H4 (cell line): ENCODE measurements at places on chromosomes 4 and X.
A peak's percentile ranks its signal among the peaks of the same experiment; 100 is the strongest.

GRCh38 chr4:92104506-92104905 is 199.3 kb upstream of the GRID2 start:
- DNase-seq: no peak

DNA sequence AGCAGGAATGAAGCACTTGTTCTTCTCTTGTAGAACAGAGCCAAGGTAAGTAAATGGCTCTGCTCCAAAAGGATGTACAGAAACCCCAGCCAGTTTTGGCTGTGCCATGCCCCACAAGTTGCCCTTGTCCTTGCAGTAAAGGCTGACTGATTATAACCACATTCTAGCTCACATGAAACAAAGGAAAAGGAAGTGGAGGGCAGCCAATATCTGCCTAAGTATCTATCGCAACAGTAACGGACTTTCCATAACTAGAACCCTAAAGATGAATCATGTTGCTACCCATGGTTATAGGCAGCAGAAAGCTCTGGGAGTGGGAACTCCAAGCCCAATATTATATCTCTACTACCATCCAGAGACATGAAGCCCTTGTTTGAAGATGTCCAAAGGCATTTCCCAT is 95.7 kb downstream of the COMMD8 start:
- no peak for DNase-seq

DNA sequence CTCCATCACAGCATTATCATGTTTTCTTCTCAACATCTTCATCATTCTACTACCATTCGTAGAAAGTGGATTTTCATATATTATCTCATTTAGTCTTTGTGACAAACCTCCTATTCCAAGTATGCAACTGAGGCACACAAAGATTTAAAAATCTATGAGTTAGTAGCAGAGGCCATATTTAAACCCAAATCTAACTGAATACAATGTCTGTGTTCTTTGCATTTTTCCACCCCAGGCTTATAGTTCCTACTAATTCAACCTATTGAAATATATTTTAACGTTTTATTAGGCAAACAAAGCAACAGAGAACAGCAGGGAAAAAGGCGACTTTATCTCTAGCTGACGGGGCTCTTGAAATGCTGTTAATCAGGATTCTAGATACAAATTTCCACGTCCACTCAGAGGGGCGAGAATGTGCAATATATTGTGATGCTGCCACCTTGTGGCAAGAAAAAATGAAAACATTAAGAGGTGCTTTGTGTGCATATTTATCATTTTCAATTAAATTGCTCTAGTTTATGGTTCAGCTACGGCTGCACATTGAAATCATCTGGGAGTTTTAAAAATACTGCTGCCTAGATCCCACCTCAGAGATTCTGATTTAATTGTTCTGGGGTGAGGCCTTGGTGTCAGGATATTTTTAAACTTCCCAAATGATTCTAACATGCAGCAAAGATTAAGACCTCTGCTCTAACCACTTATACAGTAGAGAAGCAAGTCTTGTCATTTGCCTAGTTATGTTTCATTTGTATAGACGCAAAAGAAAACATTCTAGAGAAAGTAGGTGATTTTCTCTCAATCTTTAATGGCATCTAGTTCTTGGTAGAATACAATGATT is 315.9 kb downstream of the MAPK10 start:
- DNase-seq: peak; percentile 45

DNA sequence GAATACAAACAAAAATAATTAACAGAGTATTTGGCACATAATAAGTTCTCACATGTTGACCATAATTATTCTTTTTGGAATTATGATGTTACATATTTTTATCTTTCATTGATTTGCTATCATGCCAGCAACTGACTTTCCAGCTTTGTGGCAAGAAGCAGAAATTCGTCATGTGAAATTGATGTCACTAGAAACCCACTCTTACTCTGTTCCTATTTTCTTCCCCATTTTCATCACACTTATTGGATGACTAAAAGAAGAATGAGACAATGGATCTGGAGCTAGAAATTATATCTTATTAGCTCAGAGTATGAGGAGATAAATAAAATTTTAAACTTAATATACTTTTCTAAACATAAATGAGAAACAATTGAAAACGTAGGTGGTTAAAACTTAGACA is 31.9 kb downstream of the EGF start:
- no peak for DNase-seq

- no peak for DNase-seq
These were observed 344.6 kb upstream of the CTSO start for GRCh38 chr4:156298230-156298629.

DNA sequence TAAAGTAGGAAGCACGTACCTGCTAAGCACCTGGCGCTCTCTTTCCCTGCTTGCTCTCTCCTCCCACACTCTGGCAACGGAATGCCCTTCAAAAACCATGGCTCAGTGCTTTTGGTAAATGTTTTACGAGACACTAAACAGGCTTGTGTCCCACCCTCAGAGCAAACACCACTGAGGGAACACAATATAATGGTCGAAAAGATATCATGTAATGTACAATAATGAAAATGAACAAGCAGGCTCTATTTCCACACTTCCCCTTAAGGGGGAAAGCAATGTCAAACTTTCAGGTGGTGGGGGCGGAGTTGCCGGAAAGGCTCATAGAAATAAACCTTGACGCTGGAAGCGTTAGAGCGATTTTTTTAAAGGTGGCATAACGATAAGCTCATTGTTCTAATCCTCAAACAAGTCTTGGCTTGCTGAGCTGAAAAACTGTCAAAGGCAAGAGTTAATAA is 115.1 kb downstream of the RBM47 start:
- no peak for DNase-seq
